ENCODE measurements at places on chromosomes 5 and 9.

DNA sequence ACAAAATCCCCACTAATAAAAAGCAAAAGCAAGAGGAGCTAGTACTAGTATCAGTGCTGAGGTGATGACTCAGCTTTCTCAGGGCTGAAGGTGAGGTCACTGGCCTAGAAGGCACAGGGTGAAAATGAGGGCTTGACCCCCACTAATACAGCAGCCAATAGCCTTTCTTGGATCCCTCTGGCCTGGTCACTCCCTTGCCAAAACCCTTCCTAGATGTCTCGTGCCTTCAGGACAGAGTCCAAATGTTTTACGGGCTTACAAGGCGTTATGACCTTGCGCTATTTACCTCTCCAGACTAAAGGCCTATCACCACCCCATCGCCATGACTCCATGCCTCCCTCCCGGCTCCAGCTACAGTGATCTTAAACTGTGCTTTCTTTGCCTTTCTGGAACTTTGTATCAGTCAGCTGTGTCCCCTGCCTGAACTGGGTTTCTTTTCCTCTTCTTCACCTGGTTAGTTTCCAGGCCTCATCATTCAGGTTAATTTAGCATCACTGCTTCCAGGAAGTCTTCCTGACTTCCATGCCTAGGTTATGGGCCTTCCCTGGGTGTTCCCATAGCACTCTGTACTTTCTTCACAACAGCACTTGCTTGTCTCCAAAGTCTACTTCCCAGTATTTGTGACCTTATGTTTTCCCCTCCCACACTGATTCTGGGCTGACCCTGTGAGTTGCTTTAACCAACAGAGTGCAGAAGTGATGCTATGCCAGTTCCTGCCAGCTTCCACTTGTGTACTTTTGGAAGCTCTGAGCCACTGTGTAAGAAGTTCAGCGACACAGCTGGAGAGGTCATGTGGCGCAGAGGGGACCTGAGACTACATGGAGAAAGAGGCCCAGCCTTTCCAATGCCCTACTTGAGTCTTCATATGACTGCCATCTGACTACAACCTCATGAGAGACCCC is 4.2 kb upstream of the DELE1 start:
- DNase-seq = no peak

DNA sequence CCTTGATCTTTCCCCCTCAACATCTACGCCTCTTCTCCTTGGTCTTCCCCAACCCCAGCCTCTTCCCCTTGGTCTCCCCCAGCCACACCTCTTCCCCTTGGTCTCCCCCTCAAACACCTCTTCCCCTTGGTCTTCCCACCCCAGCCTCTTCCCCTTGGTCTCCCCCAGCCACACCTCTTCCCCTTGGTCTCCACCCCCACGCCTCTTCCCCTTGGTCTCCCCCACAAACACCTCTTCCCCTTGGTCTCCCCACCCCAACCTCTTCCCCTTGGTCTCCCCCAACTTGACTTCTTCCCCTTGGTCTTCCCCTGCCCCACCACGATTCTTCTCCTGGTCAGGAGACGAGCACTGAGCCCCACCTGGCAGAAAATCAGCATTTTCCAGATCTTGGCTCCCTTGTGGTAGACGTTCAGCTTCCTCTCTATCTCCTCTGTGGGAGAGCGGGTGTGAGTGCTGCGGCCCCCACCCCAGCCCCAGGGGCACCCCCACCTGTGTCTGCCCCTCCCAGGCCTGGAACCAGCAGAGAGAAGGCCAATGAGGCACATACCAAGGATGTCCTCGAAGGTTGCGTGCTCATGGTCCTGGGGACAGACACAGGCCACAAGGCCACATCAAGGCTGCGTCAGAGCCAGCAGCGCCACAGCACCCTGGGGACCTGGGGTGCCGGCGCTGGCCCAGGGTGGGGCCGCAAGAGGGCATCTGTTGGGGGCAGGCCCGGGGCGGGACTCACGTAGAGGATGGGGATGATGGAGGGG is 7.0 kb downstream of the NSMF start:
- no peak for DNase-seq

DNA sequence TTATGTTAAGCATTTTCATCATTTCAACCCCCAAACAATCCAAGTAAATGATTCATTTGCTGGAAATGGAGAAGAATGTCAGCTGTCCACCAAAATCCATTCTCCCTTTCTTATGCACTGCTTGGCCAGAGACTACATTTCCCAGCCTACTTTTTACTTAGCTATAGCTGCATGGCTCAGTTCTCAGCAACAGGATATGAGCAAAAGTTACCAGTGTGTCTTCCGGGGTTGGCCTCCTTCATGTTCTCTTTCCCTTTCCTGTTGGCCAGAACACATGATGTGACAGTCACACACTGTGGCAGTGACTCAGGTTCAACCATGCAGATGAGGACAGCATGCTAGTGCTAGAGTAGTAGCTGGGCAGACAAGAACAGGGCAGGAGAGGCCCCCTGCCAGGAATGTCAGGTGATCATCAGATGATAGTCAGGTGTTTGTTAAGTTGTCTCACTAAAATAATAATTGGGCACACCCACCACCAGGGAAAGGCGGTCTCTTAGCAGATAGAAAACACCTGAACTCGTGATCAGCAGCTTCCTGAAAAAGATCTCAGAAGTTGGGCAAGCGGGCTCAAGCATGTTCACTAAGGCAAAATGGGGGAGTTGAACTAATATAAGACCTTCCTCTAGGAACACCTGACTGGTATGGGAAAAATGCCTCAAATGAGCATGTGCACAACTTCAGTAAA is 12.2 kb downstream of the GPR150 start:
- peak; percentile 74 for DNase-seq

- no peak for DNase-seq
These were observed 16.7 kb upstream of the HSD17B4 start for GRCh38 chr5:119435436-119436132.

DNA sequence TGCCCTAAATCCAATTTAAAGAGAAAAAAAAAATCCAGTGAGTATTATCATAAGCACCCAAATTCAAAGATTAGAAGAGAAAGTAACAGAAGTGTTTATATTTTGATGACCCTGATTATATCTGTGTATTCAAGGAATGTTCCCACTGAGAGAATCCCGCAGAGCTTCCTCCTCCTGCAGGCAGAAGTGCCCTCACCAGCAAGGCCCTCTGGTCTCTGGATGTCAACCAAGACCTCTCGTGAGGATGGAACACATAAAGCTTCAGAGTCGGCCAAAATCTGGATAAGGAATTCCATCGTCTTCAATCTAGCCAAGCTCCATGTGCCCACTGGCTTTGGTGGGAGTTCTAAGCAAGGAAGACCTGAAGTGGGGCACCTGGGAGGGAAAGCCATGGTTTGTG is 18.1 kb downstream of the PTCH1 start:
- DNase-seq = no peak

Measured in HFFc6 (cell line).